Epithelial cell of esophagus (primary cell): ENCODE measurements at places on chromosomes 5 and 9.

DNA sequence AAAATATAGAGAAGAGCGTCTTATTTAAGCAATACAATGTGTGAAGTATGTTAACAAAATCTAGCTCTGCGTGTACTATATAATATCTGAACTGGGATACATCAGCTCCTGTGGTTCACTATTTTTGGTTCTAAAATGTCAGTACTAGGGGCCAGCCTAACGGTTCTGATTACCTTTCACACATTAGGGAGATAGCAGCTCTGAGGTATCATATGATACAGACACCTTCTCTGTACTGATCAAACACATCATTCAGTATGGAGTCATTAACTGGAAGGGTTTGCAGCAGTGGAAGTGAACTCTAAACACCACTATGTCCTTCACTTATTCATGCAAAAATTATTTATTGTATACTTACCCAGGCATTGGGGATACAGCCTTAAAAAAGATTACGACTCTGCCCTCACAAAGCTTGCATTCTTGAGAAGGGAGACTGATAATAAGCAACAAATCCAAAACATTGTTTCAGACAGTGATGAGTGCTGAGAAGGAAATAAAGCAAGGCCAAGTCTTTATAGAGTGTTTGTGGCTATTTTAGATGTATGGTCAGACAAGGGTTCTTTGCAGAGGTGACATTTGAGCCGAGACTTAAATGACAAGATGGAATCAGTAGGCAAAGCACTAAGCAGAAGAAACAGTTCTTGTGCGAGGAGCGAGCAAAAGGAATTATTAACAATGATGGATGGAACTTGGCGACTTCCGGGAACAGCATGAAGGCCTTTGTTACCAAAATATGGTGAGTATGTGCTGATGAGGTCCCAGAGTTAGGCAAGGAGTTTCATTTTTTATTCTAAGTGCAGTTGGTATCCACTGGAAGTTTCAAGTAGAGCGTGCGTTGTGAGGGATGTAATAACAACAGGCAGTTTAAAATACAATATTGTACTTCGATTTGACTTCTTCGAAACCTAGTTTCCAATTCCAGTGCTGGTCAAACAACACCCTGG lies 1.8 kb upstream of the LNPEP start:
- DNase-seq: no peak

GRCh38 chr9:97848480-97849237 lies 4.4 kb upstream of the FOXE1 start:
- no peak for DNase-seq

DNA sequence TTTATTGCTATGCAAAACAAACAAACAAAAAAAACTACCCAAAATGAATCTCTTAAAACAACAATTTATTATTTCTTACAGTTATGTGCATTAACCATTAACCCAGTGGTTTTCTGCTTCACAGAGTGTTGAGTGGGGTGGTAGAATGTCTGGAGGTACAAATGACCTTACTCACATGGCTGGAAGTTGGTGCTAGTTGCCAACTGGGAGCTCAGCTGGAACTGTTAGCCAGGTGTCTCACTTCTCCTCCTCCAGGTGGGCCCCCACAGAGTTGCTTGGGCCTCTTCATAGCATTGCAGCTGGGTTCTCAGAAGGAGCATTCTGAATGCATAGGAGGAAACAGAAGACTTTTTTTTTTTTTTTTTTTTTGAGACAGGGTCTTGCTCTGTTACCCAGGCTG lies 10.5 kb upstream of the B4GALT1 start:
- no peak for DNase-seq

GRCh38 chr5:116389601-116390000 lies 185.0 kb downstream of the SEMA6A start:
- peak; percentile 60 for DNase-seq

DNA sequence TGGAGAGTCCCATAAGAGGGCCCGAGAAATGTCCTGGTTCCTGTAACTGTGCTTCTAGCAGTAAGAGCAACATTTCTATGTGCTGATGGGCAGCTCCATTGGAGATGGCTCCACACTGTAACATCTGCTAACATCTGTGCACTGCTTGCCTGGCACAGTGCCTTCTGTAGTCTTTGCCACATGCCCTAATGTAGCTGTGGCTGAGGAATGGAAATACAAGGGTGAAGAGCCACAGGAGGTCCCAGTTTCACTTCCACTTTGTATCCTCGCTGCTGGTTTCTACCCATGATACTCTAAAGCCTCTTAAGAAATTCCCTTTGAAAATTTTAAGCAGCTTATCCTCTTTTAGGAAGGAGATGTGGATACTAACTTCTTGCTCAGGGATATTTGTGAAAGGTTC lies 97.4 kb downstream of the HOMER1 start:
- DNase-seq: no peak

DNA sequence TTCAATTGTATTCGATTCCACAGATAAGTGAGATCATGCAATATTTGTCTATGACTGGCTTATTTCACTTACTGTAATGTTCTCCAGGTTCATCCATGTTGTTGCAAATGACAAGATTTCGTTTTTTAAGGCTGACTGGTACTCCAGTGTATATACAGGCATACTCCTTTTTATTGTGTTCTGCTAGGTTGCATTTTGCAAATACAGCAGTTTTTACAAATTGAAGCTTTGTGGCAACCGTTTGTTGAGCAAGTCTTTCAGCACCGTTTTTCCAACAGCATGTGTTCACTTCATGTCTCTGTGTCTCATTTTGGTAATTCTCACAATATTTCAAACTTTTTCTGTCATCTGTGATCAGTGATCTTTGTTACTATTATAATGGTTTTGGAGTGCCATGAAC lies 82.7 kb downstream of the DMXL1 start:
- no peak for DNase-seq

- peak; percentile 93 for DNase-seq
These were observed 18.1 kb upstream of the SSBP2 start for GRCh38 chr5:81768935-81769452.

- DNase-seq: no peak
These were observed 19.9 kb upstream of the ANP32B start for GRCh38 chr9:97963232-97963631.

DNA sequence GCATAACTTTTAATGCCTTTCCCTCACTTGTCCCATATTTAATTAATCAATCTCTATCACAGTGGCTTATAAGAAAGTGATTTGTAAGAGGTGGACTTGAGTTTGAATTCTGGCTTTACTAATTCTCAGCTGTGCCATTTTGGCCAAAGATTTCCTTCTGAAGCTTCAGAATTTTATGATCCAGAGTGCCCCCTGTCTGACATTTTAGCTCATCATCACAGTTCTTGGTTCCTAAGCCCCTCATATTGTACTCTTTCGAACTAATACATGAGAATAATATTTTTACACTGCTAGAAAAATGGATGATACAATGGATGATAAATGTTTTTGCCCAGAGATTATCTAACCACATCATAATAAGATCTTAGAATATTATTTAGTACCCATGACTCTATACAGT lies 1014.1 kb downstream of the PTPRD start:
- DNase-seq: no peak

DNA sequence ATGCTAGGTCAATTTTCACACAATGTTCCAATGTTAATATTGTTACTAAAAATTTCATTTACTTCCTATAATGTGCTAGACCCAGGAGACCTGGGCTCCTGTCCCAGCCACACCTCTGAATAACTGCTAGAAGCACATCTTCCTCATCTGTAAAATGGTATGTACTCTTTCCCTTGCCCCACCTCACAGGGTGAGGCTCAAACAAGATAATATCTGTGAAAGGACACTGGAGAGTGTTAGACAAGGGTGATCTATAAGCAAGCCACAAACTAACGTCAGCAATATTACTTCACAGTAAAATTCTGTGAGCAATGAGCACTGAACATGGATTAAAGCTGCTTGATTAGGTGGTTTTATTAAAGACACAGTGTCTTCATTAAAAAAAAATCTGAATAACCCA lies 186.4 kb downstream of the EPB41L4A start:
- DNase-seq: peak; percentile 19

- peak; percentile 72 for DNase-seq
These were observed 458.6 kb downstream of the ZSWIM6 start for GRCh38 chr5:61790678-61791077.

GRCh38 chr5:98564836-98565235 lies 208.6 kb upstream of the RGMB start:
- DNase-seq: no peak

DNA sequence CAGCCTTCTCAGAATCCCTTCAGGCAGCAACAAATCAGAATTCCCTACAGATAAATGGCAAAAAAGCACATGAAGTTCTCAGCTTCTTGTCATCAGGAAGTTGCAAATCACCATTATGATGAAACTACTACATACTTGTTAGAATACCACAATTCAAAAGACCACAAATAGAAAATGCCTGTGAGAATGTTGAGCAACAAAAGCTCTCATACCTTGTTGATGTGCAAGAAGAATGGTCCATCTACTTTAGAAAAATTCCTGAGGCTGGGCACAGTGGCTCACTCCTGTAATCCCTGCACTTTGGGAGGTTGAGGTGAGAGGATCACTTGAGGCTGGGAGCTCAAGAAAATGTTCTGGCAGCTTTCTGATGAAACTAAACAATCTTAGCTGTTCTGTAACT lies 278.1 kb downstream of the ICE1 start:
- no peak for DNase-seq

- no peak for DNase-seq
These were observed 263.8 kb downstream of the NSG2 start for GRCh38 chr5:174309131-174309795.

- DNase-seq: no peak
These were observed 27.2 kb downstream of the SLC6A7 start for GRCh38 chr5:150217038-150217437.

DNA sequence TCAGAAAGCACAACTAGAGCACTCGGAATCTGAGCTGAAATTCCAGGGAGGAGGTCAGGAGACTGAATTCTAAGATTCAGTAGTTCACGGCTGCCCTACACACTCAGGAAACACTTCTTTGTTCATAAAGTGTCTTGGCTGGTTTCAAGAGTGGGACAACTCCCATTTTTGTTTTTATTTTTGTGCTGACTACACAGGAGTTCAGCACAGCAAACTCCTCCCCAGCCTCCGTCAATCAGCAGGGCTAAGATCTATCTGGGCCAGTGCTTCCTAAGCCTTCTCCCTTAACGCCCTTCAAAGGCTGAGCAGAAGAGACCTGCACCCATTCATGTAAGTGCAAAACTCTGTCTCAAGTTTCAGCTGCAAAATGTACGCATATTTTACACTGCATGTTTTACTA lies 250.1 kb downstream of the CRB2 start:
- DNase-seq: no peak

GRCh38 chr9:96113032-96113431 lies 188.9 kb downstream of the HSD17B3 start:
- no peak for DNase-seq

DNA sequence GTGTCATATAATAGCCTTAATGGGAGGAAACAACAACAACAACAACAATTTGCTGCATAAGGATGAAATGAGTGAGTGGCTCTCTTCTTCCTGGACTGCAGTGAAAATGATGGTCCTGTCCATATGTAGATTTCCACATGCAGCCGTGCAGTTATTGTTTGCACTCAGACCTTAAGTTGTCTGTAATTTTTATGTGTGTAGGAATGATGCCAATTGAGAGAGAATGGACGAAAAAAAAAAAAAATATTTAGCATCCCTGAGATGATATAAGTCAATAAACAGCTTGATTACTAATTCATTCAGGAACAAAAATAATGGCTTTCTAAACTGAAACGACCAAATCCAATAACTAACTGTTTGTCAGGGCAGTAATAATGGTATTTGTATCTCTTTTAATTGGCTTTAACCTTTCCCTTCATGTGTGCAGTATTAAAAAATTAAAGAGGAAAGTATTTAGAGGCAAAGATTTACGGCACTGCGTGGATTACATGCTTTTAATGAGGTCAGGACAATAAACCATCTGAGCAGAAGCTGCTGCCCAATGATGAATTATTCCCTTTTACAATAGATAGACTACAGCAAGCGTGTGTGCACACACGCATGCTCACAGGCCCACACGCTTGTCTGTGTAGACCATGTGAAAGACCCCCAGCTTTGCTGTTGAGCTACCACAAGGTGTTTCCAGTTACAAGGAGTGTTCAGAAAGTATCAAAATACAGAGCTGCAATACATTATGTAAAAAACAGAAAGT lies 459.5 kb upstream of the WWC1 start:
- DNase-seq: no peak

- no peak for DNase-seq
These were observed 21.7 kb upstream of the DOLPP1 start for GRCh38 chr9:129058965-129059795.

- DNase-seq: peak; percentile 90
These were observed 58.9 kb downstream of the DOCK2 start for GRCh38 chr5:169695919-169696490.

- DNase-seq: peak; percentile 87
These were observed 458.4 kb downstream of the KDM4C start for GRCh38 chr9:7216004-7216841.

GRCh38 chr9:33795281-33795680 lies at the start of gene PRSS3:
Gene PRSS3, plus strand, starts transcription at chr9:33795561. Its CDS starts 13 bp downstream, at chr9:33795574.
- no peak for DNase-seq

DNA sequence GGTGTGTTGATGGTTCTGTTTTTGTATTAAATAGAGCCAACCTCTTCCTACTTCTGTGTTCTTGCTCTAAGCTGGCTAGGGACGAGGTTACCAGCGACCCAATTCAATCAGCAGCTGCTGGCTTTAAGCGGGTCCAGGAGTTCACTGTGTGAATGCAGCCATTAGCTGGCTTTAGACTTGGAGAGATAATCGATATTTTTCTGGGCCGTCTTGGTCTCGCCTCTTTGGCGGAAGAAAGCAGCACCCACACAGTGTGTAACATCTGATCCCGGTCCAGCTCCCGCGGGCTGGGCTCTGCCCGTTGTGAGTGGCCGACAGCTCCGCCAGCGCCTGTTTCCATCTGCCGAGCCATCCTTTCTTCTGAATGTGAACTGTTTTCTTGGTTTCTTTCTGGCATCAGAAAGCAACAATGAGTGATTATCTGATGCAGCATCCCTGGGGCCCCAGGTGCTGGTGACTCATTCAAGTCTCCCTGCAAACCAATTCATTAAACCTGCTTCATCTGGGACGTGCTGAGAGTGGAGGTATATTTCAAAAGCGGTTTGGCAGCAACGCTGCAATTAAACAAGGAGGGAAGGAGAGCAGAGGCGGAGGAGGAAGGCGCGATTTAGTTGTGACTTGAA lies 90.8 kb upstream of the IRX4 start:
- peak; percentile 90 for DNase-seq

DNA sequence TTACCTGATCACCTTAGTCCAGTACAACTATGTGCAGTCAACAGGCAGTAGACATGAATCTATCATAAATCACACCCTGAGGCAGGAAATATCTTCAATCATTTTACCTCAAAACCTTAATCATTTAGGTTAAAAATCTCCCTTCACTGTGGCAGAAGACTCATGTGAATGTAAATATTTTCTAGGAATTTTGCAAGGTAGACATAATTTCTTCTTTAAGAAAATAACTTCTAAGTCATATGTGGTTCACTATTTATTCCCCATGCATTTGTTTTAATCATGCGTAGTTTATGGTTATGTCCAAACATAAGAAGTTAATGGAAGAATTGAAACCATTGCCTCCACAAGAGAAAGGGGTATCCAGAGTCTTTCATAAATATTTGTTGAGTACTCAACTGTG lies 97.0 kb downstream of the HMHB1 start:
- DNase-seq: no peak

GRCh38 chr5:127031863-127032232 lies 1.5 kb upstream of the MARCHF3 start:
- DNase-seq: no peak
